ENCODE measurements at places on chromosomes 13 and 19. TPM values are rescaled to one million over a fixed set of nuclear protein-coding genes. Genes with fewer than 3 reads are reported as not detected.

- no peak overlapping the region for H3K4me3 ChIP-seq
- no peak overlapping the region for H3K27ac ChIP-seq
- H3K36me3 ChIP-seq: no peaks in the 10 kb centered on the region
- no peaks in the 10 kb centered on the region for H3K27me3 ChIP-seq
- no peaks in the 10 kb centered on the region for H3K4me1 ChIP-seq
These were observed 1224.2 kb downstream of the SLITRK5 start for GRCh38 chr13:88895261-88895941.

DNA sequence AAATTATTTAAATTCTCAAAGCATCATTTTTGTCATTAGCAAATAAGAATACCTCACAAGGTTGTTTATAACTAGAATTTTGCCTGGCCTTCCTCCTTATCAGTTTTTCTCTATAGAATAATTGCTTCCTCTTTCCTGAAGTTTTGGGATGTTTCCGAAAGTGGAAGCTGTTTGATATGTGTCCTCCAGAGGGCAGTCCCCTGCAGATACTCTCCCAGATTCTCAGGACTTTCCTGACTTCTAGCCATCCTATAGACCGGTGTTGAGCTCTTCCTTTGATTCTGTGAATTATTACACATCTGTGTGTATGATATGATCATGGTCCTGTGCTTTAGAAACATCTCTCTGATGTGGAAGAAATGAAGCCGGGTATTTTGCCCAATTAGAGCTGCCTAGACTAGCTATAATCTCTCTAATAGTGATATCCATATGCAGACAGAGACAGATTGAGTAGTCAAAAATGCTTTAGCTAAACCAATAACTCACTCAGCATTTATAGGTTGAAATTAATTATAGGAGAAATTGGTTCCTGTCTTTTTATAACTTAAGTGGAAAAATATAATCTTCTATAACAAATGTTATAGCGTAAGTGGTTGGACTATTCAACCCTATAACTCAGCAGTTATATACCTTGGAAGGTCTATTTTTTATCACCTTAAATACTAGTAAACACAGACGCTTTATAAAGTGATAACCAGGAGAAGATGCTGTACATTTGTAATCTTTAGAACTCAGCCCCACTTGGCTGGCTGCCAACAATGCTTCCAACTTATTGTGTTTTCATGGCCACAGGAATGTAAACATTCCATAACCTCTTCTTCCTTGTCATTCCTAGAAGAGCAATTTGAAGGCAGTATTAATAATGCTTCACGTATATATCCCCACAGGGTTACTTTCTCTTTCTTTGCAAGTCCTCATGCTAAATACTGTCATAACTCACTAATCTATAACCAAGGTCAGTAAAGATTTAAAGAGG lies 201.0 kb upstream of the RXFP2 start:
- no peaks in the 10 kb centered on the region for H3K27me3 ChIP-seq
- H3K27ac ChIP-seq: no peak overlapping the region
- H3K4me3 ChIP-seq: no peak overlapping the region
- H3K36me3 ChIP-seq: no peaks in the 10 kb centered on the region
- no peaks in the 10 kb centered on the region for H3K4me1 ChIP-seq

GRCh38 chr13:19567820-19568534 lies 6.6 kb upstream of the TPTE2 start:
- H3K4me3 ChIP-seq: no peak overlapping the region
- no peak overlapping the region for H3K27ac ChIP-seq
- H3K27me3 ChIP-seq: peaks cover 4% of the 10 kb centered on the region
- H3K36me3 ChIP-seq: no peaks in the 10 kb centered on the region

NLRP5 gene
- total RNA-seq: not detected

TNNI3 gene
- total RNA-seq: not detected

FOXA3 gene
- total RNA-seq: not detected

PCDH17 gene
- not detected for total RNA-seq
